ENCODE measurements at places on chromosomes 5 and 9. TPM values are rescaled to one million over a fixed set of nuclear protein-coding genes. Genes with fewer than 3 reads are reported as not detected.

The RNF183 gene
- 0.35 TPM for total RNA-seq

GRCh38 chr5:50576686-50577256, 89.7 kb upstream of the PARP8 start:
- no peak for DNase-seq

- DNase-seq: no peak
Measured at GRCh38 chr5:83400701-83401100, 70.8 kb upstream of the VCAN start.

GRCh38 chr5:97909541-97909940, 726.5 kb upstream of the RIOK2 start:
- DNase-seq: no peak

GRCh38 chr5:81924442-81924841, 47.4 kb upstream of the ATG10 start:
- no peak for DNase-seq

- DNase-seq: no peak
Measured at GRCh38 chr9:35533398-35533797, 43.5 kb downstream of the RUSC2 start.

The WHRN gene
- total RNA-seq: 11.8 TPM

The DNAH5 gene
- total RNA-seq: 0.35 TPM

The ADAMTSL2 gene
- 0.40 TPM for total RNA-seq

- no peak for DNase-seq
Measured at GRCh38 chr5:11180890-11181289, 419.9 kb upstream of the DAP start.

GRCh38 chr9:75858497-75859092, 31.9 kb upstream of the PCSK5 start:
- no peak for DNase-seq

GRCh38 chr5:39670391-39670790, 245.6 kb upstream of the DAB2 start:
- no peak for DNase-seq

Data from Peyer's patch (tissue), 4 donors.